ENCODE measurements at places on chromosomes 13 and 19.
A peak's percentile ranks its signal among the peaks of the same experiment; 100 is the strongest.

DNA sequence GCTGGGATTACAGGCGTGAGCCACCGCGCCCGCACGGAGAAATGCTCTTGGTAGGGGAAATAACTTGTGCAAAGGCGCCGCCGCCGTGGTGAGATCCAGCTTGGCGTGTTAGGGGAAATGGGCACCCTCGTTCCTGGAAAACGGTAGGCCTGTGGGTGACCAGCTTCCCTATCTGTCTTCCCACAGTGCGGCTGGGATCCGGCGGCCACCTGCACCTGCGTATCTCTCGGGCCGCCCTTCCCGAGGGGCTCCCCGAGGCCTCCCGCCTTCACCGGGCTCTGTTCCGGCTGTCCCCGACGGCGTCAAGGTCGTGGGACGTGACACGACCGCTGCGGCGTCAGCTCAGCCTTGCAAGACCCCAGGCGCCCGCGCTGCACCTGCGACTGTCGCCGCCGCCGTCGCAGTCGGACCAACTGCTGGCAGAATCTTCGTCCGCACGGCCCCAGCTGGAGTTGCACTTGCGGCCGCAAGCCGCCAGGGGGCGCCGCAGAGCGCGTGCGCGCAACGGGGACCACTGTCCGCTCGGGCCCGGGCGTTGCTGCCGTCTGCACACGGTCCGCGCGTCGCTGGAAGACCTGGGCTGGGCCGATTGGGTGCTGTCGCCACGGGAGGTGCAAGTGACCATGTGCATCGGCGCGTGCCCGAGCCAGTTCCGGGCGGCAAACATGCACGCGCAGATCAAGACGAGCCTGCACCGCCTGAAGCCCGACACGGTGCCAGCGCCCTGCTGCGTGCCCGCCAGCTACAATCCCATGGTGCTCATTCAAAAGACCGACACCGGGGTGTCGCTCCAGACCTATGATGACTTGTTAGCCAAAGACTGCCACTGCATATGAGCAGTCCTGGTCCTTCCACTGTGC, 2.4 kb downstream of the GDF15 start:
- DNase-seq = no peak

GRCh38 chr13:44331912-44332851, 41.4 kb upstream of the SERP2 start:
- DNase-seq = peak; percentile 96

GRCh38 chr13:43086181-43086580, 62.8 kb downstream of the DNAJC15 start:
- no peak for DNase-seq

DNA sequence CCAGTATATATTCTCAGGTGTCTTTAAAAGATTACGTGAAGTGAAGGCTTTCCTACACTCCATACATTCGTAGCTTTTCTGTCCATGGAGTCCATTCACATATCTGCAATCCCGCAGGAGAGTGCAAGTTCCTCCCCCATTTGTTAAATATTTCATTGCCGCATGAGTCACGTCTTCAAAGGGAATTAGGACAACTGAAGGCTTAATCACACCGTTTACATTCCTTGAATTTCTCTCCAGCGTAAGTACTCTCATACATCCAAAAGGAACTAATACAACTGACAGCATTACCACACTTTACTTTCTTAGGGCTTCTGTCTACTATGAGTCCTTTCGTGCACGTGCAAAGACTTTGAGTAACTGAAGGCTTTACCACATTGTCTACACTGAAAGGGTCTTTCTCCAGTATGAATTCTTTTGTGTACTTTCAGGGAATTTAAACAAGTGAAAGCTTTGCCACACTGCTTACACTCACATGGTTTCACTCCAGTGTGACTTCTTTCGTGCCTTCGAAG, 29.0 kb upstream of the ZNF564 start:
- peak; percentile 12 for DNase-seq

GRCh38 chr13:87311165-87311564, 360.0 kb upstream of the SLITRK5 start:
- DNase-seq = no peak

GRCh38 chr13:52001120-52001731, 10.0 kb downstream of the ATP7B start:
- peak; percentile 71 for DNase-seq

GRCh38 chr13:46160471-46161066, 21.4 kb downstream of the LCP1 start:
- DNase-seq = peak; percentile 79

DNA sequence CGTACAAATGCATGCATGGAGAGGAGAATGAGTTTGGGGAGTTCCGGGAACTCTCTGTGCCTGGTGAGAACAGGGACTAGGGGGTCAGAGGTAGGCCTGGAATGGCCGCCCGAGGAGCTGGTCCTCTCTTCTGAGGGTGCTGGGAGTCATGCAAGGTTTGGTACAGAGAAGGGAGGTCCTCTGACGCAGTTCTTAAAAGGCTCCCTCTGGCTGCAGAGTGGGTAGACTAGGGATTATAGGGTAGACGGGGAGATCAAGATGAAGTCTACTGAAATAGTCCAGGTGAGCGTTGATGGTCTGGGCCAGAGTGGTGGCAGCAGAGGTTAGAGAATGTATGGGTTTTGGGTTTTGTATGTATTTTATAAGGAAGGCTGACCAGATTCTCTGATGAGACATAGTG, 796 bp downstream of the ZNF304 start:
- peak; percentile 16 for DNase-seq

- DNase-seq = peak; percentile 46
Measured at GRCh38 chr13:24187185-24187584, 26.7 kb downstream of the SPATA13 start.

DNA sequence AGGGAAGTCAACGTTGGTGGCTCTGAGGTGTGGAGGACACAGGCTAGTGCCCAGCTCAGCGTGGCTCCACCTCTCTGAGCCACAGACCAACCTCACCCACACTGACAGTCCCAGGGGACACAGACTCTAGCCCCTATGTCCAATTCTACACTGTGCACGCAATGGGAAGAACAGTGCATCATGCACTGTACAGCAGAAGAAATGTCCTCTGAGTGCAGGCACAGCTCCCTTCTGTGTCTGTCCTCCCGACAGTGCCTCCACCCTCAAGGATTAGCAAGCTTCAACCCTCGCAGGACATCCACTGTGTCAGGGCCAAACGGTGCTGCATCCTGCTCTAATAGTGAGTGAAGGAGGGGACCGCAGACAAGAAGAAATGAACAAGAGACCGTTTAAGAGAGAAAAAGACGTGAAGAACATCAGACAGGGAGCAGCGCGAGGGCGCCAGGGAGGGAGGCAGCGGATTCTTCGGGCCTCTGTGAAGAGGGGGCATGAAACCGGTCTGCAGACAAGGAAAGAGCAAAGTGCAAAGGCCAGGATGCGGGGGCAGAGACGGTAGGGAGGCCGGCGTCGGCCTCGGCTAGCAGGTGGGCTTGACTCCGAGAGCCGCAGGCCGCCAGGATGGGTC, 681 bp downstream of the ZNF837 start:
- DNase-seq = no peak

- DNase-seq = no peak
Measured at GRCh38 chr19:10923260-10924112, 5.0 kb downstream of the YIPF2 start.

DNA sequence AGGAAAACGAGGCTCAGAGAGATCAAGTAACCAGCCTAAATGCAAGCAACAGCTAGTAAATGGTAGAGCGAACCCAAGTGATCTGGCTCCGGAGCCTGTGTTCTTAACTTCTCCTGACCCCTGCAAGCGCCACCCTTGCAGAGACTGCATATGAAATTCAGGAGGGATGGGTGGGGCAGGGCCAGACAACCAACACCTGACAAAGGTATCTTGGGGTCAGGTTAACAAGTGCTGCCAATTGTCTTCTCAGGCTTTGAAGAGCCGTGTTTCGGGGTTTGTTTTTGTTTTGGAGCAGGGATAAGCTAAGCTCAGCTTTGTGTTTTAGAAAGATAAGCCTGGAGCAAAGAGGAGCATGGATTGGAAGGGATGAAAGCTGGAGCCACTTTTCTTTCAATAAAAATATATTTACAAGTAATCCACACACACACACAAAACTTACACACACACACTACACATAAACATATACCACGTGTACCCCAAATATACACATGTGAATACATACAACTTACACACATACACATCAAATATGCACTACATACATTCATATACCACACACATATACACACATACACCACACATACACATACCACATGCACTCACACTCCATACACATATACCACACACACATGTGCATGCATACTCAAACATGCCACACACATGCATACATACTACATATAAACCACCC, 722.0 kb downstream of the DIAPH3 start:
- no peak for DNase-seq

GRCh38 chr19:18020212-18021085, 12.5 kb downstream of the ARRDC2 start:
- DNase-seq = peak; percentile 77

DNA sequence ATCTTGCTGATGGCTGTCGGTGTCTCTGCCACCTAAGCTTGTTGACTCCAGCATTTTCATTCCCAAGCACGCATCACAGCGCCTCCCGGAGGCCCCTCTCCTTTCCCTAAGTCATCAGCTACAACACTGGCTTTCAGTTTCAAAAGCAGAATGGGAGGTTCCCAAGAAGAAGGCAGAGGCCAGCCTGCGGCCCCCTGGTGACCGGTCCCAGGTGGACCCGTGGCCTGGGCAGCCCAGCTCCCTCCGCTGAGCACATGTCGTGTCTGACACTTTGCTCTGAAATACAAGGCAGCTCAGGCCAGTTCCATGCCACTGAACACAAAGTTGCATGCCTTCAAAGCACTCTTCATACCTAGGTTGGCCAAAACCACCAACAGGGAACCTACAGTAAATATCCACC, 8.5 kb downstream of the MLLT1 start:
- peak; percentile 39 for DNase-seq

DNA sequence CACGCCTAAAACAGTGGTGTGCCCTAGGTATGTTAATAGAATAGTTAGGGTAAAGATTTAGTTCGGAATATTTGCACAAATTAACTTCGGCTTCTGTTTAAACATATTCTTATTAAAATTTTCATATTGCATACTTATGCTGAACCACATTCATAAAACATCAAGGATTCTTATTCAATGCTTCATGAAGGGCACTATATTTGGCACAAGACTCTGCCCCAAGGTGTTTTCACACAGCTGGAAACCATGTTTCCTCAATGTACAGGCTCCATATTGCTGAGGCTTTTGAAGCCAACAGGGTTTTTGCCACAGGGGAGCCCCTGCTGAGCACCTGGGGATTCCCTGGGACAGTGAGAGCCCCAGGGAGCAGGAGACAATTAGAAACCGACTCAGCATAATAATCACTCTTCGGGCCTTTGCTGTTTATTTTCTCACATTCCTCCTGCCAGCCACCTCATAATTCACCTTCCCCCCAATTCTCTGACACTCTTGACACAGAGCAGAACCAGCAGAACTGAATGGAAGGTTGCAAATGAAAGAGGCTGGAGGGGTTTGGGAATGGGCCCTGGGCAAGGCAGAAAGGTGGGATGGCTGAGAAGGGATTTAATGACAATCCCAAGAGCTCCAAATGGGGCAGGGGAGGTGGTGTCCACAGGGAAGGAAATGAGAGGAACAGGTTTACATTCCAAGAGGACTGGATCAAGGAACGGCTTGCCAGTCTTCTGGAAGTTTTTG, 72.3 kb upstream of the POMP start:
- no peak for DNase-seq

DNA sequence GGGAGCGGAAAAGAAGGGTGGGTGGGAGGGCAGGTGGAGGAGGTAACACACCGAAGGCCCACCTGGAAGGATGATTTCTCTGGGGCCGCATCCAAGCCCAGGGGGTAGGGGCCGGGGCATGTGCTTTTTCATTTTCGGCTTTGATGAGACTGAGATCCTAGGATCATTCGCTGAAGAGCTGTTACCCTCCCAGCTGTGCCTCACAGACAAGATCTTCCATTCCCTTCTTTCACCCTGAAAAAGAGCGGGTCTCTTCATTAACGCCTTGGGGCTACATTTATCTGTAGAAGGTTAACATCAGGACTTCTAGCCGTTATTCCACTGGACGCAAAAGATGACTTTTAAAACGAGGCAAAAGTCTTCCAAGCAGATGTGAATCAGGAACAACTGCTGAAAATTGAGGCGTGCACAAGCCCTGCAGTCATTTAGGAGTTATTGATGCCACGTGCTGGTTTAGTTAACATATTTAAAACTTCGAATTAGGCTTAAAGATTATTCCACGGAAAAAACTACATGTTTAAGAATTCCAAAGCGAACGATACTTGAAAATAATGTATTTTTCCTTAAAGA, 1.1 kb downstream of the LMO7 start:
- peak; percentile 40 for DNase-seq

GRCh38 chr13:98068521-98068920, 74.4 kb upstream of the FARP1 start:
- DNase-seq = peak; percentile 4

DNA sequence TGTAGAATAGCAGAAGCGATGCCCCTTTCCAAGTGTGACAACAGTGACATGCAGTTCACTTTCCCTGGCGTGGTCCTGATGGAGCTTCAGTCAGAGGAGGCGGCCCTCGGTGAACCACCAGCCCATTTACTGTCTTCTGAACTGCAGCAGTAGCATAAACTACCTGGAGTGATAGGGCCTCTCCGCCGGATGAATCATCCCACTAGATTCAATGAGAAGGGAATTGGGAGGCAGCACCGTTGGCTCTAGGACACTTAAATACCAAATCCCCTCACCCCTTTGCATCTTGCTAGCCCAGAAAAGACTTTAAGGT, 112.8 kb upstream of the GPR12 start:
- no peak for DNase-seq

GRCh38 chr13:36673352-36673751, 468 bp upstream of the SERTM1 start:
- no peak for DNase-seq

- DNase-seq = peak; percentile 52
Measured at GRCh38 chr13:110134801-110135200, 172.2 kb downstream of the COL4A1 start.

- no peak for DNase-seq
Measured at GRCh38 chr19:51651216-51651846, 4.7 kb upstream of the SIGLEC14 start.

GRCh38 chr13:107730813-107731212, 484.5 kb downstream of the LIG4 start:
- DNase-seq = peak; percentile 86

DNA sequence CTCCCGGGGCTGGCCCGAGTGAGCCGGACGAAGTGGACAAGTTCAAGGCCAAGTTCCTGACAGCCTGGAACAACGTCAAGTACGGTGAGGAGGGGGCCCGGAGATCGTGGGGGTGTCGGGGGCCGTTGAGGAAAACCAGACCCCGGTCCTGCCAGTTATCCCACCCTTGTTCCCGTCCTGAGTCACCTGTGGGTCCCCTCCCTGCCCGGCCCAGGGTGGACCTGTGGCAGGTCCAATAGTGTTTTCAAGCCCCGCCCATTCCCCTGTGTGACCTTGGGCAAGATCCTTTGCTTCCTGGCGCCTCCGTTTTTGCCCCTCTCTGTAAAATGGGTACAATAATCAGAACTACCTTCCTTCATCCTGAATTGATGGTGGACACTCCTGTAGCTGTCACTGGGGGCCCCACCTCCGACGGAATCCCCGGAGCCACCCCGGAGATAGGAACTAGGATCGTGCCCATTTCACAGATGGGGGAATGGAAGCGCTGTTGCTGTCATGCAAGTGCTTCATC, 593 bp downstream of the ATG4D start:
- DNase-seq = no peak

GRCh38 chr13:90787007-90787406, 560.5 kb upstream of the MIR17HG start:
- DNase-seq = peak; percentile 15

- DNase-seq = no peak
Measured at GRCh38 chr19:5355076-5355475, 14.5 kb upstream of the PTPRS start.

- no peak for DNase-seq
Measured at GRCh38 chr13:20206698-20207235, 14.0 kb upstream of the GJB2 start.

Data from choroid plexus epithelial cell (primary cell).